ENCODE measurements at places on chromosomes 5 and 9.

DNA sequence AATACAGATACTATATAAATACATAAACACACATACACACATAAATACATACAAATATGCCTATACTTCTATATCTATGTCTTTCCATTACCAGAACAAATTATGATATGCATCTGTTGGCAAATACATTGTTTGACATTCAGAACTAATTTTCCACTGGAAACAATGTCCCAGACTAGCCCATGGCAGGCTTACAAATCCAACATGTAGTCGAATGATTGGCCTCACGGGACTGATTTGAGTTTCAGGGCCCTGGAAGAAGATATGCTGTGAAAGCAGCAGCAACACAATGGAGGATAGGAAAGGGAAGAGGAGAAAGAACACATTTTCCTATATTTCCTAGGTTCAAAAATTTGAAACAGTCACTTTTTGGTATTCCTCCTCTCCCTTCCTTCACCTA, 881.1 kb upstream of the DMAC1 start:
- no peak for DNase-seq

- DNase-seq, result peak; percentile 44
Measured at GRCh38 chr5:68216245-68217046, 890 bp downstream of the PIK3R1 start.

DNA sequence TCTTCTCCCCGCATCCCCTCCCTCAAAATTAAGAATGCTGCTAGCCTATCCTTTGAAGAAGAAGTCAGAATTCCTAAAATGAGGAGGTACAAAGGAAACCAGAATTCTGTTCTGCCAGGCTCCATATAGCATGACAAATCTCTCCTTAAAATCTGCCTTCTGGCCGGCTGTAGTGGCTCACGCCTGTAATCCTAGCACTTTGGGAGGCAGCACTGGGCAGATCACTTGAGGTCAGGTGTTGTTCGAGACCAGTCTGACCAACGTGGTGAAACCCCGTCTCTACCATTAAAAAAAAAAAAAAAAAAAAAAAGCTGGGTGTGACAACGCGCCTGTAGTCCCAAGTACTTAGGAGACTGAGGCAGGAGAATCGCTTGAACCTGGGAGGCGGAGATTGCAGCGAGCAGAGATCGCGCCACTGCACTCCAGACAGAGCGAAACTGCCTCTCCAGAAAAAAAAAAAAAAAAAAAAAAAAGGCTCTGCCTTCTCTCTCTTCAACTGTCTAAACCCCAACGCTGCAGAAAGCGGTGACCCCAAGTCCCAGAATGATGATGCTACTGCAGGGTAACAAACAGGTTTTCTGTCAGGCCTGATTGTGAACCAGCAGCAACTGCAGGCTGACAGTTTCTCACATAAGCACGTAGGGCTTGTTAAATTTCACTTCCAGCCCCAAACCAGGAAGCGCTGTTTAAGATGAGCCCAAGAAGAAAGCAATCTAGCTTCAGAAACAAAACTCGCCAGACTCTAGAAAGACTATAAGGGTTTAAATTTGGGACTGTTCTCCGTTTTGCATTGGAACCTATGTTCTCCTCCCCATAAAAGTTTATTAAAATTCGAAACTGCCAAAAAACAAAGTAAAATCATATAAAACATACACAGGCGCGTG, 963 bp upstream of the CAST start:
- DNase-seq, result no peak

DNA sequence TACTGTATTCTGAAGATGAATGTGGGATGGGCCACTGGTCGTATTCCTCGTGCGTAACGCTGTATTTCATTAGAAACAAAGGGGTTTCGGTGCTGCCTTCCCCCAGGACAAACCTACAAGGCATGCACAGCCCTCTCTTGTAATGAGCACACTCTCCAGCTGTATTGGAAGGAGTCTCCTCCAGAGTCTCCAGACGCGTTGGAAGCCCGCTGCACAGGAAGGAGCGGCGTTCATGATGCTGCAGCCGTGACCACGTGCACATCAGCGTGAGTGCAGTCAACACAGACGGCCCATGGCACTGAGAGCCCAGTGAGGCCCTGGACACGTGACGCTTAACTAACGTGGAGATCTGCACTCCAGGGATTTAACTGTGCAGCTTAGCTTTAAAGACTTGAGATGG, 209.0 kb upstream of the IRX1 start:
- no peak for DNase-seq

DNA sequence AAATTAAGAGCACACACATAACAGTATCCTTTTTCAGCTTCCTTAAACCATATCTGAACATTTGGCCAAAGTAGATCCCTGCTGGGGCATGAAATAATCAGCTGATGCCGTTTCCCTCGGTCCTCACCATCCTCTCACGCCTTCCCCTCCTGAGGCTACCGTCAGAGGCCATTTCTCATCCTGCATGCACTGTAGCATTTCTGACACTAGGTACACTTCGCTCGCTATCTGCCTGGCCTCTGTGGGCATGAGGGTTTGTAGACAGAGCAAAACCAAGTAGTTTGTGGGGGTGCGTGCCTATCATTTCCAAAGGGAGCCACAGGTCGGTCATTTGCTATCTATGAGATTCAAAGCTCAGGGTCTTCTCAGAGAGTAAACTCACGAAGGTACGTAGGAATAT, 131.9 kb downstream of the BOD1 start:
- no peak for DNase-seq

GRCh38 chr9:115997923-115998322, 155.7 kb upstream of the PAPPA start:
- DNase-seq, result peak; percentile 20

DNA sequence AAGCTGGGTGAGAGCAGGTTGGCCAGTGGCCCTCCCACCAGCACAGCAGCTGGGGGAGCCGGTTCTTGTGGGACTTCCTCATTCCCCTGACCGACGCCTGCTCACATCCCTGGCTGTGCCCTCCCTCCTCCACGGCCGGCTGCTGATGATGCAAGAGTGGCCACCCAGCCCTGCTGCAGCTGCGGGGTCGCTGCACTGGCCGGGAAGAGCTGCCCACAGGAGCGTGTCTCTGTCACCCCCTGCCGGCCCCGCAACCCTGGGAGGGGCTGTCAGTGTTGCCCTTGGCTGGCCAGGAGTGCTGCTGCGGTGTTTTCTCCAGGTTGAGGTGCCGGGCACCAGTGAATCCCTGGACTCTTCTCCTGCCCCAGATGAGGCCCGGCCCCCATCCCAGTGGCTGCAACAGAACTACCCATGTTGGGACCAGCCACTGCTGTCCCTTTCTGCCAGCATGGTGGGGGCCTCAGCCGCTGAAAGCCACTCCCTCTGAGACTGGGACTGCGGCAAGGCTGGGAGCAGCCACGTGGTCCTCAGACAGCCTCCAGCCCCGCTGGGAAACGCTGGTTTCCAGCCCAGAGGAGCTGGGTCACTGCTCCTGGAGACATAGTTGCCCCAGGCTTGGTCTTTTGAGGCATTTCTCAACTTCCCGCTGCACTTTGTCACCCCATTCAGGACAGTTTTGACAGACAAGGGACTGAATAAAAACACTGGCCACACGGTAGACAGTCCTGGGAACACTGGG, 739 bp downstream of the CARD9 start:
- peak; percentile 31 for DNase-seq

- no peak for DNase-seq
Measured at GRCh38 chr5:134252671-134253070, 26.8 kb upstream of the PPP2CA start.

DNA sequence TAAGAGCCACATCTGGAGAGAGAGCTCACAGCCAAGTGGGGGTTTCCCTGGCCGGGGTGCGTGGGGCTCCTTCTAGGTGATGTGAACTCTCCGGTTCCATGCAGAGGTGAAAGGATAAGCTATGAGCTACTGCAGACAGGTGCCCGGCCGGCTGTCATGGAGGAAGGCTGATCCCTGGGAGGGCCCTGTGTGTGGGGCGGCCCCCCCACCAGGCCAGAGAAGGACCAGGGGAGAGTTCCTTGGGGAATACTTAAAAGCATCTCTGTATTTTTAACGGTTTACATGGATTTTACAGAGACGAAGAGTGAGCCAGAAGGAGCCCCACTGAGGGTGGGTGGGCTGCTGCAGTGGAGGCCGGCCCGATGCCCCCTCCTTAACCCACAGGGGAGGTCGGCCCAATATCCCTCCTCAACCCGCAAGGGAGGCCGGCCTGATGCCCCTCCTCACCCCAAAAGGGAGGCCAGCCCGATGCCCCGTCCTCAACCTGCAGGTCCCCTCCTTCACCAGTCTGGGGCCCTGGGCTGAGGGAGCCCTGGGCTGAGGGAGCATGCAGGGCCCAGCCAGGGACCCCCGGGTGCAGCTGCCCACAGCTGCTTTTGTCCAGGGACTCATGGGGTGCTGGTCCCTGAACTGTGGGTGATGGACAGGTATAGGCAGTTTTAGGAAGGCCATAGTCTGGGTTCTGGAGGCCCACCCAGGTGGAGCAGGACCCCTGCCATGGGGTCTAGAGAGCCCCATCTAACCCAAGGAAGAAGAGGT, 31.9 kb downstream of the MRPL36 start:
- no peak for DNase-seq
